ENCODE measurements at places on chromosomes 4 and X.

GRCh38 chr4:38273407-38273806 lies 313.2 kb downstream of the PTTG2 start:
- H3K36me3 ChIP-seq: no peaks in the 10 kb centered on the region
- H3K4me1 ChIP-seq: no peaks in the 10 kb centered on the region
- H3K27me3 ChIP-seq: no peaks in the 10 kb centered on the region
- no peak overlapping the region for H3K4me3 ChIP-seq
- no peak for DNase-seq

- no peaks in the 10 kb centered on the region for H3K27me3 ChIP-seq
- H3K4me1 ChIP-seq: peaks cover 7% of the 10 kb centered on the region
- DNase-seq: no peak
- peak overlapping the region; percentile 88 for H3K4me3 ChIP-seq
- peak overlapping the region; percentile 93 for H3K27ac ChIP-seq
- H3K36me3 ChIP-seq: peaks cover 19% of the 10 kb centered on the region
These were observed 482 bp downstream of the RNF4 start for GRCh38 chr4:2469192-2469984.

- H3K4me3 ChIP-seq: peak overlapping the region; percentile 41
- DNase-seq: no peak
- peak overlapping the region; percentile 89 for H3K27ac ChIP-seq
- no peaks in the 10 kb centered on the region for H3K27me3 ChIP-seq
- H3K36me3 ChIP-seq: no peaks in the 10 kb centered on the region
- peaks cover 51% of the 10 kb centered on the region for H3K4me1 ChIP-seq
These were observed 942 bp upstream of the L1CAM start for GRCh38 chrX:153886915-153887314.

- no peak overlapping the region for H3K27ac ChIP-seq
- no peaks in the 10 kb centered on the region for H3K4me1 ChIP-seq
- H3K36me3 ChIP-seq: no peaks in the 10 kb centered on the region
- H3K27me3 ChIP-seq: no peaks in the 10 kb centered on the region
- no peak for DNase-seq
These were observed 46.9 kb upstream of the ATP8A1 start for GRCh38 chr4:42703813-42704212.

- DNase-seq: no peak
- no peaks in the 10 kb centered on the region for H3K27me3 ChIP-seq
- H3K4me3 ChIP-seq: no peak overlapping the region
- no peak overlapping the region for H3K27ac ChIP-seq
- no peaks in the 10 kb centered on the region for H3K36me3 ChIP-seq
These were observed 135.6 kb downstream of the TMEM164 start for GRCh38 chrX:110138557-110138956.

- DNase-seq: no peak
- H3K4me3 ChIP-seq: no peak overlapping the region
- H3K27me3 ChIP-seq: no peaks in the 10 kb centered on the region
- H3K36me3 ChIP-seq: no peaks in the 10 kb centered on the region
- no peaks in the 10 kb centered on the region for H3K4me1 ChIP-seq
- H3K27ac ChIP-seq: no peak overlapping the region
These were observed 90.4 kb upstream of the VCX3B start for GRCh38 chrX:8374041-8374825.

GRCh38 chrX:25548811-25549210 lies 533.0 kb upstream of the ARX start:
- H3K27ac ChIP-seq: no peak overlapping the region
- H3K4me1 ChIP-seq: no peaks in the 10 kb centered on the region
- no peaks in the 10 kb centered on the region for H3K36me3 ChIP-seq
- no peak overlapping the region for H3K4me3 ChIP-seq
- H3K27me3 ChIP-seq: no peaks in the 10 kb centered on the region

DNA sequence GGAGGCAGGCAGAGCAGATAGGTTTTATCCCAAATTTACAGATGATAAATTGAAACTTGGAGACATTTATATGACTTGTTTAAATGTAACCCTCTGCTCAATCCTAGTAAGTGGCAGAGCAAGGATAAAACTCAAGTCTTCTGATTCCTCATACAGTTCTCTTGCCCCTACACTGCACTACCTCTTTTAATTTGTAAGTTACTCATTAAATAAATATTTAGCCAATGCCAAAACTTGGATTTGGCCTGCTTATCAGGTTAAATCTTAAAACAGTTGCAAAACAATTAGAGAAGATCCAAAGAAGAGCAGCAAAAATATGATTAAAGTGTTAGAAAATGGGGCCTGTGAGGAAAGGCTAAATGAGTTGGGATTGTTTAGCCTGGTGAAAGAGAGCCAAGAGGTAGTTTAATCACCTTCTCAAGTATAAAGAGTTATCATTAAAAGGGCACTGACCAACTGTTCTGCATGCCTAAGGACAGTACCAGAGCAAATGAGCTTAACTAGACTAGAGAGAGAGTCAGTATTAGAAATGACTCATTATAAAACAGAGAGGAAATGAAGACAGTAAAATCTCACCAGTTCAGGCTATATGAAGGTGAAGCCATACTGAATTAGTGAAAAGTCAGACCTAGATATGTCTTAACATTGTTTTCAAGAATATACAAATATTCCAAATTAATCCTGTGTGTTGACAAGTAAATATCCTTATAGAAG lies 146.3 kb downstream of the GRIA3 start:
- H3K27ac ChIP-seq: no peak overlapping the region
- H3K4me1 ChIP-seq: no peaks in the 10 kb centered on the region
- no peak overlapping the region for H3K4me3 ChIP-seq
- no peak for DNase-seq

- H3K27me3 ChIP-seq: no peaks in the 10 kb centered on the region
- H3K36me3 ChIP-seq: no peaks in the 10 kb centered on the region
- H3K4me1 ChIP-seq: no peaks in the 10 kb centered on the region
These were observed 1.7 kb upstream of the SPARCL1 start for GRCh38 chr4:87530868-87531267.

DNA sequence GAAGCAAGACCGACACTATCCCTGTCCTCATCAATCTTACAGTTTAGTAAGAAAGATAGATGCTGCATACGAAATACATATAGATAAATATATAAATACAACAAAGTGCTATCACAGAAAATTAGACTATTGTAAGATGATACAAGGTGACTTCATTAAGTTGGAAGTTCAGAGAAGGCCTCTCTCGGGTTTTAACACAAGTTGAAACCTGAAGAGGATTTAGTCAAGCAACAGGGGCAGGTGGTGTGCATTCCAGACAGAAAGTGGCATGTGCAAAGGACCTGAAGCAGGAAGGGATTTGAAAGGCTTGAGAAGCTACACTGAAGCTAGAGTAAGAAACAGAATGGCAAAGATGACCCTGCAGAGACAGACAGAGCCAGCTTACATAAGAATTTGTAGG lies 36.5 kb downstream of the USP46 start:
- H3K27ac ChIP-seq: no peak overlapping the region
- H3K27me3 ChIP-seq: no peaks in the 10 kb centered on the region
- H3K36me3 ChIP-seq: no peaks in the 10 kb centered on the region
- H3K4me1 ChIP-seq: no peaks in the 10 kb centered on the region

- H3K4me1 ChIP-seq: no peaks in the 10 kb centered on the region
- no peak overlapping the region for H3K27ac ChIP-seq
- H3K4me3 ChIP-seq: no peak overlapping the region
- H3K36me3 ChIP-seq: no peaks in the 10 kb centered on the region
These were observed 161.8 kb downstream of the NAA11 start for GRCh38 chr4:79163981-79164490.

- no peaks in the 10 kb centered on the region for H3K4me1 ChIP-seq
- no peak overlapping the region for H3K27ac ChIP-seq
- H3K27me3 ChIP-seq: no peaks in the 10 kb centered on the region
- H3K4me3 ChIP-seq: no peak overlapping the region
- no peaks in the 10 kb centered on the region for H3K36me3 ChIP-seq
These were observed 273.6 kb downstream of the FRMPD4 start for GRCh38 chrX:12411831-12412230.

GRCh38 chr4:35399912-35400311 lies 844.4 kb downstream of the ARAP2 start:
- H3K27ac ChIP-seq: no peak overlapping the region
- no peaks in the 10 kb centered on the region for H3K4me1 ChIP-seq
- DNase-seq: no peak
- H3K36me3 ChIP-seq: no peaks in the 10 kb centered on the region
- H3K27me3 ChIP-seq: no peaks in the 10 kb centered on the region
- H3K4me3 ChIP-seq: no peak overlapping the region

DNA sequence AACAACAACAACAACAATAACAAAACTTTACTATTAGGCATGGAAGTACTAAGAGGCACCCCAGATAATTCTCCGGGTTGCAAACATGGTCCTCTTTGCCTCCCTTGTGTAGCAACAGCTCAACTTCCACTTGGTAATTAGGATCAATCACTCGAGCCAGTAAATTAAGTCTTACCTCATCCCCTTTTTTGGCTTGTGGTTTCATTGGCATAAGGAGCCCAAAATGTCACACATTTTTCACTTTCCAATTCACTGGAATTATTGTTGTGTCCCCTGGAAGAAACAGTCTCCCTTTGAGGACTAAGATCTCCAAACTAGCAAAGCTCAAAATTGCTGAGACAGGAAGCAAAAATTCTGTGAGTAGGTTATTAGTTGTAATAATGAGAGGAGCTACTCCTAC lies 49.2 kb upstream of the HSD17B10 start:
- H3K27me3 ChIP-seq: no peaks in the 10 kb centered on the region
- no peak for DNase-seq

DNA sequence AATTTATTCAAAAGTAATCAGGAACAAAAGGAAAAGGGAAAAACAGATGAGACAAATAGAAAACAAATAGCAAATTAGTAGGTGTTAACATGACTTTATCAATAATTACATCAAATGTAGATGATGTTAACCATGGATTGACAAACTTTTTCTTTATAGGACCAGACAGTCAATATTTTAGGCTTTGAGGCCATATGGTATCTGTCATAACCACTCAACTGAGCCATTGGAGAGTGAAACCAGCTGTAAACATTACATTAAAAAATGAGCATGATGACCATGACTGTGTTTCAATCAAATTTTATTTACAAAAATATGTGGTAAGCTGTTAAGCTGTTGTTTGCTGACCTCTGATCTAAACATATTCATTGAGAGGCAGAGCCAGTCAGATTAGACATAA lies 118.5 kb upstream of the NWD2 start:
- no peaks in the 10 kb centered on the region for H3K36me3 ChIP-seq

GRCh38 chrX:55787727-55788126 lies 70.2 kb downstream of the RRAGB start:
- H3K36me3 ChIP-seq: no peaks in the 10 kb centered on the region
- no peak overlapping the region for H3K27ac ChIP-seq
- DNase-seq: no peak
- H3K4me3 ChIP-seq: no peak overlapping the region

- no peak overlapping the region for H3K4me3 ChIP-seq
- DNase-seq: no peak
- no peaks in the 10 kb centered on the region for H3K36me3 ChIP-seq
- no peak overlapping the region for H3K27ac ChIP-seq
- H3K27me3 ChIP-seq: no peaks in the 10 kb centered on the region
These were observed 279.5 kb upstream of the EMCN start for GRCh38 chr4:100797356-100797755.
